Right renal cortex interstitium (tissue), 3 donors: ENCODE measurements at places on chromosomes 4 and X. TPM values are rescaled to one million over a fixed set of nuclear protein-coding genes. Genes with fewer than 3 reads are reported as not detected.

Gene JADE3
- polyA plus RNA-seq = 26.9 TPM

Gene JAKMIP1
- polyA plus RNA-seq = 0.10 TPM

Gene CXorf49
- polyA plus RNA-seq = not detected

GRCh38 chrX:29071525-29072320 lies 484.5 kb downstream of the IL1RAPL1 start:
- no peak for DNase-seq

DNA sequence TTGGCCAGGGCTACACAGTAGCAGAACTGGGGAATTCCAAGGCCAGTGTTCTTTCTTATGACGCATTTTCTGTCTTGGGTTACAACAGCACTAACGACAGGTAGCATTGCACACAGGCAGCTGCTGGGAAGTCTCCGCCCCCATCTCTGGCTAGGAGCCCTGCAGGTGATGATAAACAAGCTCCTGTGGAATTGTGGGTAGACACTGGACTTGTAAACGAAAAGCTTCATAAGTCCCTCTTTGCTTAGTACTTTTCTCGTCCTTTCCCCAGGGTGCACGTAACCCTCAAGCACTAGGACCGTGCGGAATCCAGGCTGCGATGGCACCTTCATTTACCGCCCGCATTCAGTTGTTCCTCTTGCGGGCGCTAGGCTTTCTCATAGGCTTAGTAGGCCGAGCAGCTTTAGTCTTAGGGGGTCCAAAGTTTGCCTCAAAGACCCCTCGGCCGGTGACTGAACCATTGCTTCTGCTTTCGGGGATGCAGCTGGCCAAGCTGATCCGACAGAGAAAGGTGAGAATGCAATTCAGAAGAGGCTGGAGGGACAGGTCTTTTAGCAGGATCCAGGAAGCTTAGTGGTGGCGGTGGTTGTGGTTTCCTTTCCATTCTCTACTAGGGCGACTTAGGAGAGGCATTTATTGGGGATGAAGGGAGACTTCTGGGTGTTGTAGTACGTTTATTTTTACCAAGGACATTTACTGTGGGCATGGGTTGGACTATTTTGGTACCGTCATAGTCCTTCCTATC lies at the start of gene FAAH2:
TSS of gene FAAH2 (plus strand) at position 200 of the 745 bp plus-strand sequence. CDS start at position 320, 120 bp downstream.
- no peak for DNase-seq

- no peak for DNase-seq
Measured at GRCh38 chr4:30056016-30056766, 664.0 kb upstream of the PCDH7 start.

DNA sequence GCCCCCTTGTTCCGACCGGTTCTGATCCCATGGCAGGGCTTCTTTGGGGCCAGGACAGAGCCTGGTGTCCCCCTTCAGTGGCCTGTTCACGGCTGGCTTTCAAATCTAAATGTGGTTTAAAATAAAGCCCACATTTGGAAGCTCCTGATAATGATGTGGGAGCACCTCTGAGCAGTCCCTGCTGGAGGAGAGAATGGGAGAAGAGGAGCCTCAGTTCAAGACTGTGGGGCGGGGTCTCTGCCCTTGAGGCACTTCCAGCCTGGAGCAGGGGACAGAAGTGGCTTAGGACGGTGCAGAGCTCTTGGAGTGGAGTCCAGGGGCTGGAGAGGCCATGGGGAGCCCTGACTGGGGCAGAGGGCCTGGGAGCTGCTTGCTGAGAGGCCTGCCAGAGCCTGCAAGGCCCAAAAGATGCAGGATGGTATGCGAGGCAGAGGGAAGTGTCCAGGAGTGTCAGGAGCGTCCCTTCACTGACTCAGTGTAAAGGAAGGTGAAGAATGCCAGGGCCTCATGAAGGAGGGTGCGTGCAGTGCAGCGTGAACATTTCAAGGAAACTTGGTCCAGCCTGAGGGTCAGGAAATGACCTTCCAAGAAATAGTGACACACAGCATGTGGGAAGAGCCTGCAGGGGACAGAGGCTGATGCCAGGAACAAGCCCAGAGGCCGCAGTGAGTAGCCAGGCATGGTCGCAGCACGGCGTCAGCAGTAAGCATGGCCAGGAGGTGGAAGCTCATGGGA lies 21.1 kb upstream of the TADA2B start:
- DNase-seq = no peak
